Psoas muscle (tissue), 8 donors: ENCODE measurements at places on chromosomes 4 and X. TPM values are rescaled to one million over a fixed set of nuclear protein-coding genes. Genes with fewer than 3 reads are reported as not detected.

- H3K27me3 ChIP-seq, result peaks cover 5% of the 10 kb centered on the region
- no peaks in the 10 kb centered on the region for H3K4me1 ChIP-seq
- DNase-seq, result no peak
- H3K27ac ChIP-seq, result no peak overlapping the region
- H3K4me3 ChIP-seq, result no peak overlapping the region
Observed at GRCh38 chr4:164943192-164943591, 34.3 kb downstream of the TRIM61 start.

DNA sequence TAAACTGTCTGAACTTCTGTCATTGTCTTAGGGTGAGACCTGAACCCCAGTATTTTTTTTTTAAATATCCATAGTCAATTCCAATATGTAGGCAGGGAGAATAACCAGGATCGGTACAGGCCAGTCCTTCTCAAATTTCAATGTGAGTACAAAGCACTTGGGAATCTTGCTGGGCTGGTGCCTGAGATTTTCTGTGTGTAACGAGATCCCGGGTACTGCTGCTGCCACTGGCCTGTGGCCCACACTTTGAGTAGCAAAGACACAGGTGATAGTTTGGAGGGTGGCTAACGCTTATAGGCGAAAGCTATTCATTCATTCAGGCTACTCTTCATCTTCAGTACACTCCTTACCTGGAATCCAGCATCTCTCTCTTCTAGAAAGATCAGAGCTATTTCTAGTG lies 923.6 kb upstream of the TENM3 start:
- DNase-seq, result no peak
- H3K4me1 ChIP-seq, result peaks cover 7% of the 10 kb centered on the region
- no peak overlapping the region for H3K27ac ChIP-seq
- H3K27me3 ChIP-seq, result no peaks in the 10 kb centered on the region

DNA sequence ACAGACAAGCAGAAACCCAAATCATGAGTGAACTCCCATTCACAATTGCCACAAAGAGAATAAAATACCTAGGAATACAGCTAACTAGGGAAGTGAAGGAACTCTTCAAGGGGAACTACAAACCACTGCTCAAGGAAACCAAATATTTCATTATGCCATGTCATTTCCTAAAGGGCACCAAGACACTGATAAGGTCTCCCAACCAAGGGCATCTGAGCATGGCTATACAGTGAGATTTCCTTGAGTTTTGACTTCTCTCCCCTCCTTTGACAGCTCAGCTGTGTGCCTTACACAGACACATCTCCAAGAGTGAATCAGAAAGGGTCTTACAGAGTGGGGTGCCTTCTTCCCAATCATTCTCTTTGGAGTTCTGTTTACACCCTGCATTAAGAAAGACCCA lies 40.4 kb downstream of the PCDH7 start:
- DNase-seq, result no peak
- no peak overlapping the region for H3K27ac ChIP-seq
- H3K36me3 ChIP-seq, result no peaks in the 10 kb centered on the region
- H3K4me3 ChIP-seq, result no peak overlapping the region
- no peaks in the 10 kb centered on the region for H3K27me3 ChIP-seq

- no peak overlapping the region for H3K4me3 ChIP-seq
- no peak for DNase-seq
- H3K36me3 ChIP-seq, result no peaks in the 10 kb centered on the region
- H3K27me3 ChIP-seq, result no peaks in the 10 kb centered on the region
Observed at GRCh38 chr4:184838249-184839074, 12.7 kb upstream of the ACSL1 start.

GRCh38 chr4:185109736-185110135 lies 33.3 kb upstream of the SLC25A4 start:
- no peaks in the 10 kb centered on the region for H3K36me3 ChIP-seq
- H3K27me3 ChIP-seq, result no peaks in the 10 kb centered on the region
- peaks cover 23% of the 10 kb centered on the region for H3K4me1 ChIP-seq
- DNase-seq, result no peak
- no peak overlapping the region for H3K27ac ChIP-seq

DNA sequence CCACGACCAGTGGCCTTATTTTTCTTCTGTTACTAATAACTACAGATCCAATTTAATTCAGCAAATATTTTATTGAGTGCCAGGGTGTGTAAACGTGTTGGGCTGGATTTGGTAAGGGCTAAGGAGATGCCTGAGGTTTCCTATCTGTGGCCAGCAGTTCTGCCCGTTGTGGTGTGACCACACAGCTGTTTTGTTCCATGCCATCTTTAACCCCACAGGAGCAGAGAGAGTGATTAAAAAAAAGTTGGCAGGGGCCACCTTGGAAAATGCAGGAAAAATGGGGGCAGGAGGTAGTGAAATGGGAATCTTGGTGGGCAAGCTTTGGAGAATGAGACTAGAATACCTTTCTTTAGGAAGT lies 1.1 kb downstream of the PLAC8 start:
- H3K36me3 ChIP-seq, result no peaks in the 10 kb centered on the region
- H3K4me3 ChIP-seq, result no peak overlapping the region
- no peak overlapping the region for H3K27ac ChIP-seq
- H3K4me1 ChIP-seq, result peaks cover 3% of the 10 kb centered on the region

DNA sequence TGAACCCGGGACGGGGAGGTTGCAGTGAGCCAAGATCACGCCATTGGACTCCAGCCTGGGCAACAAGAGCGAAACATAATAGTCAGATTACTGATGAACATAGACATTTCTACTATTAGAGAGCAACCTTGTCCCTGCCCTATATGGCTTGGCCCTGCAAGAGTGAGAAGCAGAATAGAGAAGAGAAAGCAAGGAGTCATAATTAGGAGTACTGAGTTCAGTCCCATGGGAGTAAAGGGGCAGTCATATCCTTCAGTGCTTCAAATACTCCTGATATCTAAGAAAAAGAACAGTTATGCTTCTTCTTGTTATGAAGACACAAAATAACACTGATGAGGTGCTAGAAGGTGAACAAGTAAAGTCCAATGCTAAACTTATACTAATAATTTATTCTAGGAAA lies 33.8 kb downstream of the CLDN2 start:
- no peak overlapping the region for H3K27ac ChIP-seq
- H3K4me1 ChIP-seq, result no peaks in the 10 kb centered on the region
- peaks cover 5% of the 10 kb centered on the region for H3K36me3 ChIP-seq
- H3K27me3 ChIP-seq, result no peaks in the 10 kb centered on the region
- H3K4me3 ChIP-seq, result no peak overlapping the region
- DNase-seq, result no peak

- no peaks in the 10 kb centered on the region for H3K36me3 ChIP-seq
- no peak overlapping the region for H3K27ac ChIP-seq
- H3K4me3 ChIP-seq, result no peak overlapping the region
- no peak for DNase-seq
Observed at GRCh38 chr4:141957416-141957815, 321.0 kb downstream of the IL15 start.

- no peak overlapping the region for H3K27ac ChIP-seq
- no peaks in the 10 kb centered on the region for H3K36me3 ChIP-seq
- DNase-seq, result no peak
- no peaks in the 10 kb centered on the region for H3K27me3 ChIP-seq
- no peak overlapping the region for H3K4me3 ChIP-seq
Observed at GRCh38 chrX:19579485-19579884, 64.2 kb upstream of the MAP3K15 start.

DNA sequence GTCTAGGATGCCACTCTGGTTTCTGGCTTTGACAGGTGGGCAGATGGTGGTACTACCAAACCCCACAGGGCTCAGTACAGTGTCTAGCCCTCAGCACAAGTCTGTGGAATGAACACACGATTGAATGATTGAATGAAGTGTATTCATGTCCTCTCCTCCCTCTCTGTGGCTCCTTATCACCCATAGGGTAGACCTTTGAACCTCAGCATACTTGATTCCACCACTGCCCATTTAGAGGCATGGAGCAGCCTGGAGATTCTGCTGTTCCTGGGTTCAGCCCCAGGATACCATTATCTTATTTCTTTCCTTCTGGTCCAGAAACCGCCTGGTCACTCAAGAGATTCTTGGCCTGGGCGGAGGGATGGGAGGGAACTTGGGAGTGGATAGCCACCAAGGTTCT lies 53.9 kb downstream of the PRPS1 start:
- DNase-seq, result no peak
- peaks cover 16% of the 10 kb centered on the region for H3K4me1 ChIP-seq
- peaks cover 19% of the 10 kb centered on the region for H3K27me3 ChIP-seq
- H3K4me3 ChIP-seq, result no peak overlapping the region
- H3K27ac ChIP-seq, result no peak overlapping the region

DNA sequence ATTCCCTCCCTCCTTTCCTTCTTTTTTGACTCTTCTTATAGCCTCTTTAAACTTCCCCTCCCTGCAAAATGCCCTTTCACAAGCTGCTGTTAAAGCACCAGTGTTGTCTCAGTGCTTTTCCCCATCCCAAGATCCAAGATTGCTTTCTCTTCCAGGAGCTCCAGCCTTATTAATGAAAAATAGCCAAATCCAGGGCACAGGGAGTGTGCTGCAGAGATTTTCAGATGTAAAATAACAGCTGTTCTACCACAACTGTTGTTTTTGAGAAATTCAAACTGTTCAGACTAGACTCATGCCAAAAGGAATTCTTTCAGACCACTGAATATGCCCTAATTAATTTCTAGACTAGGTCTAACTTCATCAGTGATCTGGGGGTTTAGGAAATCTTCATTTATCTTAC lies 47.0 kb upstream of the GPC3 start:
- H3K27me3 ChIP-seq, result no peaks in the 10 kb centered on the region
- no peaks in the 10 kb centered on the region for H3K36me3 ChIP-seq
- H3K4me1 ChIP-seq, result no peaks in the 10 kb centered on the region

GRCh38 chr4:113272523-113272922 lies 223.1 kb downstream of the ANK2 start:
- H3K27ac ChIP-seq, result no peak overlapping the region
- DNase-seq, result no peak
- no peaks in the 10 kb centered on the region for H3K4me1 ChIP-seq
- H3K4me3 ChIP-seq, result no peak overlapping the region
- H3K27me3 ChIP-seq, result no peaks in the 10 kb centered on the region

DNA sequence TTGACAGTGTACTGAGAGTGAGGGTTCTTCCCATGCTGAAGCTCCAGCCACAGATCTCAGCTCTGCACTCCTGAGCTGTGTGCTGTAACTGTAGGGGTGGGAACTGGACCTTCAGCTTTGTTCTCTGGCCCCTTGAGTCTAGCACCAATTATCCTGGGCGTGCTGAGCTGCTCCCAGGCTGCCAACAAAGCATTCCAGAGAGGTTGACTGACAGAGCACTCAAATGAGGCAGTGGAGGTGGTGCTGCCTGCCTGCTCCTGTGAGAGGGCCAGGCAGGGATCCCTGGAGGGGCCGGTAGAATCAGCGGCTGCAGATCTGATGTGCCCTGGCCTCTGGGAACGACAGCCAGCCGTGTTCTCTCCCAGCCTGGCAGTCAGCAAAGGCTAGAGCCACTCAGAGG lies 375.7 kb upstream of the AADAT start:
- no peak for DNase-seq
- H3K27me3 ChIP-seq, result no peaks in the 10 kb centered on the region
- H3K27ac ChIP-seq, result no peak overlapping the region
- no peak overlapping the region for H3K4me3 ChIP-seq
- no peaks in the 10 kb centered on the region for H3K4me1 ChIP-seq

DNA sequence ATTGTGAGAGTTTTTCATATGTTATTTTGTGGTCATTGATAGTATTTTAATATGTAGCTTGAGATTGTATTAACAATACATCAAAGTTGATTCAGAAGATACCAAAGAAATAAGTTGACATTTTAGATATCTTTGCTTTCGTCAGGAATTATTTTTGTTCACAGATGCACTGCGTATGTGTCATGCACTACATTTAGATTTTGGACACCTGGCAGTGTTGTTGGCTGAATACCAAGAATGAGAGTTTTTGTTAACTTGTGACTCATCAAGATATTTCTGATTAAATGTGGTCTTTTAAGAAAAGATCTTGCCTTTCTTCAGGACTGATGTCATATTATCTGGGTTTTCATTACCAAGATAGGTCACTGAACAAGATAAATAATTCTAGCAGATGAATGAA lies 633.4 kb downstream of the CENPC start:
- H3K27me3 ChIP-seq, result no peaks in the 10 kb centered on the region
- H3K36me3 ChIP-seq, result no peaks in the 10 kb centered on the region
- H3K27ac ChIP-seq, result no peak overlapping the region
- no peak overlapping the region for H3K4me3 ChIP-seq
- no peak for DNase-seq

GRCh38 chrX:39974270-39974669 lies 123.5 kb downstream of the BCOR start:
- DNase-seq, result no peak
- no peaks in the 10 kb centered on the region for H3K27me3 ChIP-seq
- H3K4me1 ChIP-seq, result no peaks in the 10 kb centered on the region
- no peak overlapping the region for H3K4me3 ChIP-seq
- H3K36me3 ChIP-seq, result no peaks in the 10 kb centered on the region
- H3K27ac ChIP-seq, result no peak overlapping the region

GRCh38 chr4:14539246-14539645 lies 463.0 kb upstream of the CPEB2 start:
- no peaks in the 10 kb centered on the region for H3K4me1 ChIP-seq
- no peaks in the 10 kb centered on the region for H3K27me3 ChIP-seq
- H3K36me3 ChIP-seq, result no peaks in the 10 kb centered on the region

DNA sequence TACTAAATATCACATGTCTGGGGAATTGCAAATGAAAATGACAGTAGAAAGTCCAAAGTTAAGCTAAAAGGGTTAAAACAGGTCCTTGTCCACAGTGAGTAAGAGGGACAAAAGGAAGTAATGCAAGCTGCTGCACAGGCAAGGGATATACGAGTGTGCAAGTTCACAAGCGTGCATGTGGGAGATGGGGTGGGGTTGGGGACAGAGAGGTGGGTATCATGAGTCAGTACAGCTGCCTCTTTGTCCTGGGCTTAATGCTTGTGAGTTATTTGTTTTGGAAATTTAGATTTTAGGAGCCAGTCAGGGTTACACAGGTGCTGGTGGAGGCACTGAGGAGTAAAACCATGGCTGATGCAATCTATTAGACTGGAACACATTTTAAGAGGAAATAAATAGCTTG lies 3.3 kb upstream of the GPRASP2 start:
- no peaks in the 10 kb centered on the region for H3K4me1 ChIP-seq
- no peak overlapping the region for H3K4me3 ChIP-seq
- DNase-seq, result no peak
- H3K36me3 ChIP-seq, result no peaks in the 10 kb centered on the region
- no peak overlapping the region for H3K27ac ChIP-seq

The REELD1 gene
- total RNA-seq, result not detected

The PPBP gene
- total RNA-seq, result not detected

The DNAAF6 gene
- total RNA-seq, result not detected

The TMEM271 gene
- total RNA-seq, result not detected

The UGT2B17 gene
- not detected for total RNA-seq

The PNMA3 gene
- total RNA-seq, result 0.30 TPM

The GLRA3 gene
- not detected for total RNA-seq

The SGCB gene
- 74.8 TPM for total RNA-seq

The RBM3 gene
- 115 TPM for total RNA-seq

The UFSP2 gene
- 45.5 TPM for total RNA-seq
